ENCODE measurements at places on chromosomes 1 and 21. TPM values are rescaled to one million over a fixed set of nuclear protein-coding genes. Genes with fewer than 3 reads are reported as not detected.

Gene ARID4B
- 67.4 TPM for total RNA-seq

Gene KCNN3
- 10.1 TPM for total RNA-seq

Gene TMEM79
- 2.1 TPM for total RNA-seq

Gene DCST2
- total RNA-seq = 0.46 TPM

Gene TRPM2
- total RNA-seq = 9.2 TPM

Gene CRYZL1
- total RNA-seq = 51.9 TPM

Gene VSIG8
- total RNA-seq = not detected

Gene RHCE
- 1.4 TPM for total RNA-seq

Gene FAM72A
- 3.0 TPM for total RNA-seq

Gene SPTA1
- total RNA-seq = 0.92 TPM

Gene TCHHL1
- total RNA-seq = not detected

Gene SPRR4
- total RNA-seq = not detected

Gene NBPF14
- total RNA-seq = 9.9 TPM

Gene SLAMF7
- total RNA-seq = not detected

Gene SPATA1
- 1.4 TPM for total RNA-seq

Gene SIPA1L2
- 60.2 TPM for total RNA-seq

Gene CA14
- 1.8 TPM for total RNA-seq

Gene CAMK2N1
- total RNA-seq = 128 TPM

Gene CFAP107
- 3.0 TPM for total RNA-seq

Gene ELOVL1
- total RNA-seq = 10.1 TPM

Gene ARTN
- 0.46 TPM for total RNA-seq

Gene RXRG
- 70.8 TPM for total RNA-seq

Gene RHEX
- total RNA-seq = not detected

Gene XKR8
- total RNA-seq = 2.8 TPM

Gene ACOT7
- total RNA-seq = 77.7 TPM

Gene ZNF593
- total RNA-seq = 10.8 TPM

Gene ZNF678
- 43.8 TPM for total RNA-seq

Gene MIER1
- 34.1 TPM for total RNA-seq

Gene LMX1A
- 3.7 TPM for total RNA-seq

Gene GABRD
- 1.2 TPM for total RNA-seq

Gene FLG2
- total RNA-seq = not detected

Gene CAMTA1
- total RNA-seq = 185 TPM

Data from diencephalon (tissue), 1 donor.